Thymus (tissue), 14 donors: ENCODE measurements at places on chromosomes 7 and 10. TPM values are rescaled to one million over a fixed set of nuclear protein-coding genes. Genes with fewer than 3 reads are reported as not detected.
A peak's percentile ranks its signal among the peaks of the same experiment; 100 is the strongest.

Gene LEP
- 0.05 TPM for total RNA-seq

Gene UPK3BL1
- 11.5 TPM for total RNA-seq

DNA sequence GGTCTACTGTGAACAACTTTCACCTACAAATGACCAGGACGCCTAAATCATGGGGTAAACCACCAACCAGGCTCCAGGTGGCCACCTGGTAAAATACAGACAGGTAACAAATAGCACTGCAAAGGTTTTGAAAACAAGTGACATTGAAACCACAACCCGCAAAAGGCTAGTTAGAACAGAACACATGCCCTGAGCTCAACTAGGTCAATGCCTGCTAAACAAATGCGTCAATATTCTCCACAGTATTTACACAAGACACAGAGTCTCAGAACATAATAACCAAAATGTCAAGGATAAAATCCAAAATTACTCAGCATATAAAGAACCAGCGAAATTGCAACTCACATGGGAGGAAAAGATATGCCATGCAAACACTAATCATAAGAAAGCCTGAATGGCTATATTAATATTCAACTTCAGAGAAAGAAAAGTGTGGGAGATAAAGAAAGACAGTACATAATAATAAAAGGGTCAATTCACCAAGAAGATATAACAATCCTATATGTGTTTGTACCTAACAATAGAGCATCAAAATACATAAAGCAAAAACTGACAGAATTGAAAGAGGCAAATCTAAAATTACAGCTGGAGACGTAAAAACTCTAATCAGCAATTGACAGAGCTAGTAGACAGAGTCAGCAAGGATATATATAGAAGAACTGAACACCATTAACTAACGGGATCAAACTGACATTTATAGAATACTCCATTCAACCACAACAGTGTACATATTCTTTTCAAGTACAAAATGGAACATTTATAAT, 47.6 kb downstream of the SMURF1 start:
- no peak for DNase-seq
- H3K4me1 ChIP-seq: no peaks in the 10 kb centered on the region
- no peaks in the 10 kb centered on the region for H3K27me3 ChIP-seq
- no peak overlapping the region for H3K27ac ChIP-seq

DNA sequence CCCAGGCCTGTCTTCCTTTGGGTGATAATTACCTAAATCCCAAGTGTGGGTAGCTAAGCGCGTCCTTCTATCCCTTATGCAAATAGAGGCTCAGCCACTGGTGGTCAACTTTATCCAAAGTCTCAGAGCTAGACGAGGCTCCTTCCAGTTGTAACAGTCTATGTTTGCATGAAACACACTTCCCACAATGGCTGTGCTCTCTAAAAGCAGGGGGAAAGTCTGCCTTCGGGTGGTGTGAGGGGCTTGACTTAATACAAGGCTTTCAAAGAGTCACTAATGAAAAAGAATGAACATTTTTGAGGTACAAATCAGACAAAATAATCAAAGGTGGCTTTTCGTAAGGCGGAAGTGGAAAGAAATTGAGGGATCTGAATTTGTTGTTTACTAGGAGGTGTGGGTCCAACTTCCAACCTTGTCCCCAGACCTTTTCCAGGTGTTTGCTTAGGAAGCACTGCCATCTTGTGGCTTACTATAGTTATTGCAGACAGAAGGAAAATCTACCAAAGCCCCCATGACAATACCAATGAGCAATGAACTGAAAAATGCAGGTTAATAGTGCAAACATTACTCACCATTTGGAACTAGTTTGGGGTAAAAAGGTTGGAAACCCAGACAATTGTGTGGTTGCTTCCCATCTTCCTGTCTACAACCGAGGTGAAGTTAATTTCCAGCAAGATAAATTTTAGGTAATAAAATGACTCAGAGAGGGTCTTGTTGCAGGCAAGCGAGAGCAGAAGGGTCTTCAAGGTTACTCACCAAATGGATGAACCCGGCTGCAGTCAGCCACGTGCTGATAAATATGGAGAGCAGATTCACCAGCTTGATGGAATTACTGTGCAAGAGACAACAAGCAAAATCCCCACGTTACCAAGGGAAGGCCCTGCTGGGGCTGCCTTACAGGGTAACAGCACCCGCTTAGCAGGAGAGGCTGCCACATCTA, 525.7 kb downstream of the KCNMA1 start:
- H3K4me3 ChIP-seq: no peak overlapping the region
- peak; percentile 37 for DNase-seq
- H3K4me1 ChIP-seq: peaks cover 5% of the 10 kb centered on the region
- H3K36me3 ChIP-seq: no peaks in the 10 kb centered on the region

DNA sequence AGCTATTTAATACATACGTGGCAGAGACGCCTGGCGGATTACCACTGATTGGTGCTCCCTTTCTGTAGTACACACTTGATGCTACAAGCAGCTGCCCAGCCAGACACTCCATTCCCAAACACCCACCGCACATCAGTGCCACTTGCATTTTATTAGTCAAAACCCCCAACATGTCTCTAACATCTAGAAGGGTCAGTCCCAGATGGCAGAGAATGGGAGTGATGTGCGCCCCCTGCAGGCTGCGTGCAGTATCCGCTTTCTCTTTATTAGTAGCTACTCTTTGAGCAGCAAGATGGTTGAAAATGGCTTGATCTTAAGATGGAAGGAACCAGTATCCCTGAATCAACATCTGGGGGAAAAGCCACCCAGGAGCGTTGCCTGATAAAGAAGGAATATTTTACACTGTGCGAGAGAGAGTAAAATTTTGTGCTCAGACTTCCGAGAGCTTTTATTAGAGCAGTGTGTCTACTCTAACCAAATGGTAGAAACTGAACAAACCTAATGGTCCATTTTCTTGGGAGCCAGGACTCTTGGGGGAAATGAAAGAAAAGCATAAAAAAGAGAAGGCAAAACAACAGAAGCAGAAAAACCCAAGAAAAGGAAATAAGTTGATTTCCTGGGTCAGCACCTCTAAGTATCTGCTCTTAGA, 78.3 kb downstream of the ST8SIA6 start:
- H3K4me1 ChIP-seq: no peaks in the 10 kb centered on the region
- H3K27ac ChIP-seq: no peak overlapping the region
- no peak for DNase-seq
- no peaks in the 10 kb centered on the region for H3K36me3 ChIP-seq
- no peak overlapping the region for H3K4me3 ChIP-seq

DNA sequence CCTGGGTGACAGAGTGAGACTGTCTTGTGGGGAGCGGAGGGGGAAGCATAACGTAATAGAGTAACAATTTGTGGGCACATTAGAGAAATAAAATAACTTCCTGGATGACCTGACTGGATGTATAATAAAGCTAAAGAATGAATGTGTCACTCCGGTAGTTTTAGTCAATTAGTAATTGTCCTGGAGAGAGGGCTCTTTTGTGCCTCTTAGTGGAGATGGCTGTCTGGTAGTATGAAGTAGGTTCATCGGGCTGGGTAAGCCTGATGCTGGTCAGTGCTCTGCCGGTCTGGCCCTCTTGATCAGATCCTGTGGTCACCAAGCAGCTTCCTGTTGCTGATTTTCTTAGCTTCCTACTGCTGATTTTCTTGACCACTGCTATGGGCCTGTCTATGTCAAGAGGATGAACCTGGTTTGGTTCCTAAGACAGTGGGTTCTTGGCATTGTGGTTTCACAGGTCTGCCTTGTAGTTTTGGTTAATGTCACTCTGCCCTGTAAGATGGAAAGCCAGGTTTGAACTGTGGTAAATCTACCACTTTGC, 34.1 kb downstream of the ZRANB1 start:
- H3K27me3 ChIP-seq: no peaks in the 10 kb centered on the region
- H3K27ac ChIP-seq: no peak overlapping the region
- H3K4me1 ChIP-seq: peaks cover 2% of the 10 kb centered on the region
- H3K4me3 ChIP-seq: no peak overlapping the region
- peaks cover 19% of the 10 kb centered on the region for H3K36me3 ChIP-seq

- DNase-seq: no peak
- no peak overlapping the region for H3K27ac ChIP-seq
- H3K4me3 ChIP-seq: no peak overlapping the region
- peaks cover 9% of the 10 kb centered on the region for H3K4me1 ChIP-seq
- no peaks in the 10 kb centered on the region for H3K27me3 ChIP-seq
- no peaks in the 10 kb centered on the region for H3K36me3 ChIP-seq
These were observed 57.5 kb upstream of the PTPN12 start for GRCh38 chr7:77479536-77480088.

- no peaks in the 10 kb centered on the region for H3K4me1 ChIP-seq
- H3K27ac ChIP-seq: no peak overlapping the region
- DNase-seq: no peak
- H3K4me3 ChIP-seq: no peak overlapping the region
These were observed 313.3 kb downstream of the TYW1 start for GRCh38 chr7:67309764-67310549.

DNA sequence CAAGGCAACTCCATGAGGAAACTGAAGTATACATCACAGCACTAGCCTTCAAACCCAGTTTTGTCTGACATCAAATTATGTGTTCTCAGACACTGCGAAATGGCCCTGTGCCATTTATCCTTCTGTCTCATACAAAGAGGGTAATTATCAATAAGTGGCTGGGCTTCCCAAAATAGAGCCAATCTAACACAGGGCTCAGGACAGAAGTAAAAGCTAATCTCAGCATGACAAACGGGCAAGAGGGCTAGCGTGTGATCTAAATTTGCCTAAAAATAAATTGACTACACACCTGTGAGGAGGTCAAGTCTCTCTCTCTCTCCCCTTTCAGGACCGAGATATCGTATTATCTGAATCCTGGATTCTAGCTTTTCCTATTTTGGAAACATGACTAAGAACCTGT, 67.2 kb downstream of the DGKB start:
- H3K36me3 ChIP-seq: no peaks in the 10 kb centered on the region
- no peak for DNase-seq
- H3K4me3 ChIP-seq: no peak overlapping the region
- H3K27me3 ChIP-seq: no peaks in the 10 kb centered on the region
- H3K27ac ChIP-seq: no peak overlapping the region
